BJ (cell line): ENCODE measurements at places on chromosomes 6 and 20.
A peak's percentile ranks its signal among the peaks of the same experiment; 100 is the strongest.

DNA sequence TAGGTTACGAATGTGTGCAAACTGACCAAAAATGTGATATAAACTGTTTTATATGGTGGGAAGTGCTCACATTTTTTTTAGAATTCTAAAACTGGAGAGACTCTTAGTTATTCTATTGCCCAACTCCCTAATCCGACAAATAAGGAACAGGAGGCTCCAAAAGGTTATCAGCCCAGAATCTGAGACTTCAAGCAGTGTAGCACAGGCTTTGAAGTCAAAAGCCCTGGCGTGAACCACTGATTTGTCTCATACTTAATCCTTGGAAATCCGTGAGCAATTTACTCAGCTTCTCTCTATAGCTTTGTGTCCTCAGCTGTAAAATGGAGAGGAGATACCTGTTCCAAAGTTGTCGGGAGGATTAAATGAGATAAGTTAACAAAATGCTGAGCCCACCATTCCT lies 368.8 kb upstream of the SASH1 start:
- DNase-seq: no peak

GRCh38 chr20:61287583-61288275 lies 35.7 kb downstream of the CDH4 start:
- DNase-seq: no peak

DNA sequence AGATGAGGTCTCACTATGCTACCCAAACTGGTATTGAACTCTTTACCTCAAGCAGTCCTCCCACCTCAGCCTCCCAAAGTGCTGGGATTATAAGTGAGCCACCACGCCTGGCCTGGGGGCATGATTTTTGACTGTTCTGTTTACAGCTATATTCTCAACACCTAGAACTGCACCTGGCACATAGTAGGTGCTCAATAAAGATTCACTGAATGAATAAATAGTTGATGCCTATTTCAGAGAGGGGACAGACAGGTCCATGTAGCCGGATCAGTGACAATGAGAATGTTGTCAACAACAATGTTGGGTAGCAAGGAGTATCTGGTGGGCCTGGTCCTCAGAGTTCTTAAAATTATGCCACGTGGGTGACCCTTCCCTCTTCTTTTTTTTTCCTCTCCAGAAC lies 8.9 kb downstream of the TRAF3IP2 start:
- no peak for DNase-seq

DNA sequence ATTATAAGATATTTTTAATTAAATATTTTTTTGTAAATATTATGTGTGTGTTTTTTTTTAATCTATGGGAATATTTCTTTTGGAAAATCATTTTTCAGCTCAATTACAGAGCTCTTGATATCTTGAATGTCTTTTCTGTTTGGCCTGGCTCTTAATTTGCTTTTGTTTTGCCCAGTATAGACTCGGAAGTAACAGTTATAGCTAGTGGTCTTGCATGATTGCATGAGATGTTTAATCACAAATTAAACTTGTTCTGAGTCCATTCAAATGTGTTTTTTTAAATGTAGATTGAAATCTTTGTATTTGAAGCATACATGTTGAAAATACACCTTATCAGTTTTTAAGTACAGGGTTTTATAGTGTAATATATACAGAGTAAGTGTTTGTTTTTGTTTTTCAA lies 2.6 kb downstream of the ID4 start:
- no peak for DNase-seq

- no peak for DNase-seq
Observed at GRCh38 chr6:152632121-152632782, 4.9 kb downstream of the SYNE1 start.

DNA sequence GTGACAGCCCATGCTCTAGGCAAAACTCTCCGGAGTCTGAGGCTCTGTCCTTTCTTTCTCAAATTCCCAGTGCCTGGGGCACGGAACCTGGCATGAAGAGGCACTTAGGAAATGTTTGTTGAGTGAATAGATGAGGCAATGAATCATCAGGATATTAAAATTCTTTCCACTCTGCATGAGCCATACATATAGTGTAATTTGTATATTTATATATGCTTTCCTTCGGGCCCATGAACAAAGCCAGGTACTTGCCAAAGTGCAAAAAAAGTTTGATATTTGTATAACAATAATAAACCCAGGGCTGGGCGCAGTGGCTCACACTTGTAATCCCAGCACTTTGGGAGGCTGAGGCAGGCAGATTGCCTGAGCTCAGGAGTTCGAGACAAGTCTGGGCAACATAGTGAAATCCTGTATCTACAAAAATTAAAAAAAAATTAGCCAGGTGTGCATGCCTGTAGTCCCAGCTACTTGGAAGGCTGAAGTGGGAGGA lies 212.3 kb upstream of the ZNF217 start:
- peak; percentile 50 for DNase-seq

- DNase-seq: no peak
Observed at GRCh38 chr20:63782051-63782471, 42.5 kb downstream of the SLC2A4RG start.

GRCh38 chr20:50111829-50112495 lies 988 bp downstream of the UBE2V1 start:
- DNase-seq: no peak

DNA sequence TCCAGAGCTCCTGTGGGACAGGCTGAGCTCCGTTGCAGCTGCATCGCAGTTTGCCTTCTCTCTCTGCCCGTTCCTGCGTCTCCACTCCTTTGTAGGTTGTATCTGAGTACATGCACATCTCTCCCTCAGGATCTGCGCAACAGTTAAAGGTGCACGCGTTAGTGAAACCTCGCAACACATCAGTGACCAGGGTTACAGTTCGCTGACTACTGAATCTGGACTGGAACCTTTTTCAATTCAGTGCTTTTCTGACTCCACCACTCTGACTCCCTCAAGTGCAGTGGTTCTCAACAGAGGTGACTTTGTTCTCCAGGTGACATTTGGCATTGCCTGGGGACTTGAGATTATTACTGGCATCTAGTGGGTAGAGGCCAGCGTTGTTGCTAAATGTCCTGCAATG lies 44.0 kb downstream of the UST start:
- DNase-seq: no peak

- DNase-seq: no peak
Observed at GRCh38 chr6:164947164-164947563, 362.2 kb downstream of the C6orf118 start.

DNA sequence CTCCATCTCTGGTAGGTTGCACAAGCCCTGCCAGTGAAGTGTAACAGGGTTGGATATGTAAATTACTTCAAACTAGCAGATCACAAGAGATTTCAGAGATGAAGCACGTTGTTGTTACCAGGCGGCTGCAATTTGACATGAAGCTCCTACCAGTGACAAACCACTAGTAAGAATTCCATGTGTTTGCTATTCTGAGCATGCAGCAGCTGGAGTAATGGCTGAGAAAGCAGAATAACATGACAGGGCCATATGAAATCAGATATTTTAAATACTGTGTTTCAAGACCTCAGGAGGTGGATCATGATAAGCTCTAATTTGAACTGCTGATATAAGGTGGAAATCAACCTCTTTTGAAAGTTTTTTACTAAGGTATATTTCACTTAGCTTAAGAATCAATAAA lies 11.4 kb downstream of the RIN2 start:
- no peak for DNase-seq

GRCh38 chr6:8839626-8840025 lies 404.3 kb upstream of the SLC35B3 start:
- DNase-seq: no peak

DNA sequence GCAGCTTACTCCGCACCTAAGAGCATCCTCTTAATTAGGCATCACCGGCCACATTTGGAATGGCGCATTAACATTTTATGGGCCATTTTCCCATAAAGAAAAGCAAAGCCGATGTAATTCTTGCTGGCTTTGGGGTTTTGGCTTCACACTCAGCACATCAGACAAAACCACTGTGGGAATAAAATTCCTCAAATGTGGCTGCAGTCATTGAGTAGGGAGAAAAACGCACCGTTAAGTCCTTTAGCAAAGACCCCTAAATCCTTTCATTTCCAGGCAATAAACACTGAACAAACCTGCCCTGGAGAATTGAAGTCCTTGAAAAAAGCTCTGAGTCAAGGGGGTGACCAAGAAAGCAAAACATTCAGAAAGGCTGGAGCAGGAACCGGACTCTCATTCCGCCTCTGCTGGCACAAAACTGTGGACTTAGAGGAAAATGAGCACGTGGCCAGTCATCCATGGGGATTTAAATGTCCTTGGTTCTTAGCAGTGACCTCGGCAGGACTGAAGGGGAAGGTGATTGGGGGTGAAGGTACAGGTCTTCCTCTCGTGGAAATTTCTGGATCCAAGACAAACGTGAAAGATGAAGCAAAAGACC lies 102.9 kb downstream of the CDH4 start:
- no peak for DNase-seq

DNA sequence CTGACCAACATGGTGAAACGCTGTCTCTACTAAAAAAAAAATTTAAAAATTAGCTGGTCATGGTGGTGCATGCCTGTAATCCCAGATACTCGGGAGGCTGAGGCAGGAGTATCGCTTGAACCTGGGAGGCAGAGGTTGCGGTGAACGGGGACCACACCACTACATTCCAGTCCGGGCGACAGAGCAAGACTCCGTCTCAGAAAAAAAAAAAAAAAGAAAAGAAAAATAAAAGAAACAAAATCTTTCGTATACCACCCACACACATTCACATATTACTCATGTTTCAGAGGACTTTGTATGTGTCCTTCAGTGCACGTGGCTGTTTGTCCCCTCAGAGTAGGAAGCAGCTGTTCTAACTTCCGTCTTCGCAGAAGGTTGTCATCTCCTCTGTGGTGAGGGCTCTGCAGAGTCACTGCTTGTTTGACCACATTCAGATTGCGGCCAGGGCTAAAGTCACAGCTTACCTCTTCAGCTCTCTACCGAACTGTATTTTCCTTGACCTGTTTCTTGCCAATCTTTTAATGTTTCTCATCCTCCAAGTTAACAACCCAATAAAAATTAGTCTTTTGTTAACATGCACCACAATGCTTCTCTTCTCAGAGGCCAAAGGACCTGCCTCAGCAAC lies 36.6 kb upstream of the HIVEP1 start:
- no peak for DNase-seq

DNA sequence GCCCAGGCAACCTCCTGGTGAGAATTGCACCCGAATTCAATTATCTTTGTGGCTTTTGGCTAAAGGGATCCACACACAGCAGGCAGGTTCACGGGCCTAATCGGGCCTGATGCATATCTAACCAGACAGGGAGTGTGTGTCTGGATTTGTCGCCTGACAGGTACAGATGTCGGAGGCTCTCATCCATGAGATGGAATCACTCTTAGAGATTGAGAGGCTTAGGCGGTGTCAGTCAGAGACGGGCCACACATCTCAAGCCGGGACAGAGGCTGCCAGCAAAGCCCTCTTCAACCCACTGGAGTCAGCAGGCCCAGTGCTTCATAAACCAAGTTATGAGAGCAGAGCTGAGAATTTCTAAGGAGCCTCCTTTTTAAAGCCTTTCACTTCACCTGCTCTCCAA lies 247.0 kb downstream of the LRFN2 start:
- no peak for DNase-seq

GRCh38 chr6:34381081-34381480 lies 11.4 kb downstream of the NUDT3 start:
- no peak for DNase-seq

- no peak for DNase-seq
Observed at GRCh38 chr6:125714441-125715090, 34.9 kb upstream of the HEY2 start.

- no peak for DNase-seq
Observed at GRCh38 chr6:26022737-26023136, 60.1 kb downstream of the TRIM38 start.

- peak; percentile 3 for DNase-seq
Observed at GRCh38 chr6:34196116-34196832, 40.4 kb upstream of the HMGA1 start.

DNA sequence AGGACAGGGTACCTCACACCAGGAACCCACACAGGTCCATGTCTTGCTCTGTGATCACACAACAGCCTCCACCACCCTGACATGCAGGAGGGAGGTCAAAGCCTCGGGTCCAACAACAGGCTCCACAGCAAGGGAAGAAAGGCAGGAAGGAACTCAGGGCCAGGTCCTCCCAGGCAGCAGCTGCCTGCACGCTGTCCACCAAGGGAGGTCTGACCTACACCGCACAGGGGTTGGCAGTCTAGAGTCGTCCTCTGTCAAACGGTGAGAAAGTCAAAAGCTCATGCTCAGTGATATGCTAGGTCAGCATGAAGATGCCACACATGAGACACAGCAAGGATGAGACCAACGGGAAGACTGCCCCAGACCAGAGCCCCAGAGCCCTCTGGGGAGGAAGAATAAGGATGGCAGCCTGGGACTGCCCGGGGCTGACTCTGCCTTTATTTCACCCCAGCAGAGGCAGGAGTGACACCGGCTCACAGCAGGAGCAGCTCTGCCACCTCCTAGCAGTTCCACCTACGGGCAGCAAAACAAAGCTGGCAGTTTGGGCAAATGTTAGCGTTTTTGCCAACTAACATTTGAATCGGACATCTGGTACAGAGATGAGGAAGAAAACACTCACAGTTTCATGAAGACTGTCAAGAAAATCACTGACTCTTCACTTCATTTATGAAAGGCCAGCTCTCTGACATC lies 8.5 kb downstream of the GMEB2 start:
- no peak for DNase-seq

GRCh38 chr6:43246301-43247113 lies 3.2 kb downstream of the TTBK1 start:
- DNase-seq: no peak

- DNase-seq: no peak
Observed at GRCh38 chr6:166940643-166941068, 15.7 kb downstream of the RNASET2 start.

DNA sequence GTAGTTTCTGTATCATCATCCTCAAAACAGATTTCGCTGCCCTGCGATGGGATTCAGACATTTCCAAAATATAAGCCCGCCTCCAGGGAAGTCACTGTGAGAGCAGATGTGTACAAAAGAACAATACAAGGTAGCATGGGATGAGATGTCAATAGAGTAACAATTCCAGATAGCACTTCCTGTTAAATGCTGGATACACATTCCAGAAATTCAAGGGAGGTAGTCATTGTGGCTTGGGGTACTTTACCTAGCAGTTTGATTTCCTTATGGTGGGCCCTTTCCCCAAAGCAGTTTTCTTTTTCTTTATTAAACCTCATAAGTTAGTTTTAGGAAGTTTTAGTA lies 2.5 kb downstream of the RNF217 start:
- DNase-seq: no peak

DNA sequence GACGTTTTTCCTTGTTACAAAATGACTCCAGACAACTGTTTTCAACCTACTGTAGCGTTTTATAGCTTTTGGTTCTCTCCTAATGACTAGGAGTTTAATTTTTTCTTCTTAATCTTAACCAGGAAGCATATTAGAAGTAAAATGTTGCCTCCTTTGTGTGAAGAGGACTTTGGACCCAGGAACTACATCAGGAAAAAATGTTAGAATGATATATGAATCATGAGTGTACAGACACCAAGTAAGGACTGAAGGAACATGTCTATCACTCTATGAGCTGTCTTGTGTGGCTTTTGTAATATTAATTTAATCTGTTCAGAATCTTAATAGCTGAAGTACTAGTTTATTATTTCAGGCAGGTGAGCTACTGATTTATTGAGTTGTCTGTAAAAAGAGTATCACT lies 71.0 kb upstream of the MARCKS start:
- no peak for DNase-seq

- no peak for DNase-seq
Observed at GRCh38 chr20:63884506-63885263, 10.2 kb upstream of the DNAJC5 start.

- DNase-seq: no peak
Observed at GRCh38 chr20:63056236-63057170, 49.7 kb upstream of the BHLHE23 start.

GRCh38 chr6:159997498-159998101 lies 28.7 kb downstream of the IGF2R start:
- no peak for DNase-seq
